ENCODE measurements at places on chromosomes 7 and 10. TPM values are rescaled to one million over a fixed set of nuclear protein-coding genes. Genes with fewer than 3 reads are reported as not detected.
A peak's percentile ranks its signal among the peaks of the same experiment; 100 is the strongest.

The IQUB gene
- 1.5 TPM for total RNA-seq

The RPA3 gene
- total RNA-seq = 28.3 TPM

GRCh38 chr7:71470326-71470725, 338.4 kb downstream of the GALNT17 start:
- DNase-seq = no peak
- H3K4me3 ChIP-seq = no peak overlapping the region
- H3K4me1 ChIP-seq = no peaks in the 10 kb centered on the region
- no peak overlapping the region for H3K27ac ChIP-seq
- no peaks in the 10 kb centered on the region for H3K36me3 ChIP-seq

The IL6 gene
- total RNA-seq = 6.1 TPM

DNA sequence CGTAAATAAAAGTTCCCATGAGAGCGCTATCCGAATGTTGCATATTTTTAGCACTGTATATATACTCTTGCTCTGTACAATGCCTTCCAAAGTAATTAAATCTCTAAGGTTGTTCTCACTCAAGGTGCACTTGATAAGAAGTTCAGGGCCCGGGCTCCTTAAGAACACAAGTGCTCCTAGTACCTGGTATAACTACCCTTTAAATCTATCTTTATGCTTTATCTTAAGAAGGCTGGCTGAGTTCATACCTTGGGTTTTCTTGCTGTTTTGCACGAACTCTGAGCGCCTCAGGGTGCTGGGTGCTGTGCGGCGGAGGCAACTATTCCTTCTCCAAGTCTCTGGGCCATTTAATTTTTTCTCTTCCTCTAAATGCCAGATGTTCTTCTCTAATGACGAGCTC, 80.4 kb downstream of the DNMBP start:
- H3K4me3 ChIP-seq = no peak overlapping the region
- H3K27ac ChIP-seq = no peak overlapping the region
- no peaks in the 10 kb centered on the region for H3K36me3 ChIP-seq
- DNase-seq = no peak

The HOXA2 gene
- total RNA-seq = 0.46 TPM

- H3K4me1 ChIP-seq = peaks cover 6% of the 10 kb centered on the region
- H3K27me3 ChIP-seq = no peaks in the 10 kb centered on the region
- no peak overlapping the region for H3K27ac ChIP-seq
- H3K36me3 ChIP-seq = no peaks in the 10 kb centered on the region
- no peak overlapping the region for H3K4me3 ChIP-seq
Measured at GRCh38 chr10:116268976-116269375, 4.0 kb downstream of the GFRA1 start.

DNA sequence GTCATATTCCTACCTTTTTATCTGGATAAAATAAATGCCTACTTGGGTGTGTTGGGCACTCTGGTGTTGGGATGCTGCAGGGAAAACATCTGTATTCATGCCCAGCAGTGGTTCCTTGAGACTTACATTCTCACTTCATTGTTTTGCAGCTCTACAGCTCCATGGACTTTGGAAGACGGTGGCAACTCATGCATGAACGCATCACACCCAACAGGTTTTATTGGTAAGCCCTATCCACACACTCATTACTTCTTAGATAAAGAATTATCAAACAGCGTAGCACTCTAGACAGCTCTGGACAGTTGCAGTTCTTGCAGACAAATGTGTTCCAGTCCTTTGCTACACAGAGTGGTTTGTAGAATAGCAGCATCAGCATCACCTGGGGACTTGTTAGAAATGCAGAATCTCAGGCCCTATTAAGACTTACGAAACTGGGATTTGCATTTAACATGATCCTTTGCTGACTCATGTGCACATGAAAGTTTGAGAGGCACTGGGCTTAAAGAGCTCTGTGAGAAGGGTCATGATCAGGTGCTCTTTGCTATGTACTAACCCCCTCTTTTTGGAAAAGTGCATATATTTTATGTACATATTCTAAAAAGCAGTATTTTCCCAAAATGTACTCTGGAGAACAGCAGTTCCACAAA, 401.9 kb downstream of the SORCS3 start:
- no peaks in the 10 kb centered on the region for H3K36me3 ChIP-seq
- no peak overlapping the region for H3K27ac ChIP-seq
- H3K27me3 ChIP-seq = no peaks in the 10 kb centered on the region
- no peaks in the 10 kb centered on the region for H3K4me1 ChIP-seq
- no peak for DNase-seq

The GPC2 gene
- 3.1 TPM for total RNA-seq

The OR9A2 gene
- not detected for total RNA-seq

The GRM3 gene
- not detected for total RNA-seq

- DNase-seq = peak; percentile 75
- H3K4me3 ChIP-seq = no peak overlapping the region
- H3K4me1 ChIP-seq = peaks cover 1% of the 10 kb centered on the region
- peak overlapping the region; percentile 61 for H3K27ac ChIP-seq
Measured at GRCh38 chr10:73850863-73851461, 23.4 kb downstream of the CAMK2G start.

- no peak overlapping the region for H3K27ac ChIP-seq
- no peak for DNase-seq
- no peak overlapping the region for H3K4me3 ChIP-seq
- H3K27me3 ChIP-seq = no peaks in the 10 kb centered on the region
- H3K4me1 ChIP-seq = no peaks in the 10 kb centered on the region
- H3K36me3 ChIP-seq = no peaks in the 10 kb centered on the region
Measured at GRCh38 chr7:121576148-121576917, 180.2 kb upstream of the FAM3C start.

The CALCR gene
- total RNA-seq = not detected

Data from ovary (tissue), 10 donors.